SW 1271 (cell line): ENCODE measurements at places on chromosomes 12 and 14.

- no peak for DNase-seq
Measured at GRCh38 chr12:32566663-32567295, 112.3 kb upstream of the DNM1L start.

DNA sequence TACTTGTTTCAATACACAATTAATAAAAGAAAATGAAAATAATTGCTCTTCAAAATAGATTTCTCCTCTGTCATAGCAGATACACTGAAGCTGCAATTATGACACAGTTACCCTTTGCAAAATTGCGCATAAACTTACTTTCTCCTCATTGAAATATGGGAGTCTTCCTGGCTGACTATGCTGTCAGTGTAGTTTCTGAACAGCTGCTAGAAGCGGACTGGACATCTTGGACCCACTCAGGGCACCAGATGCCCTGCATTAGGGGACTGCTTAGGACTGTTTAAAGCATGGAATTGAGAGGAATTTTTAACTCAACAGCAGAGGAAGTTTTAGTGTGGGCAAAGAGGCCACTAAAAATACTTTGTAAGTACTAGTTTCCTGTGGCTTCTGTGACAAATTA lies 454.9 kb downstream of the ATP23 start:
- DNase-seq = no peak

GRCh38 chr14:22875003-22875747 lies 3.6 kb downstream of the LRP10 start:
- no peak for DNase-seq

GRCh38 chr12:30822385-30823155 lies 67.8 kb upstream of the CAPRIN2 start:
- no peak for DNase-seq

DNA sequence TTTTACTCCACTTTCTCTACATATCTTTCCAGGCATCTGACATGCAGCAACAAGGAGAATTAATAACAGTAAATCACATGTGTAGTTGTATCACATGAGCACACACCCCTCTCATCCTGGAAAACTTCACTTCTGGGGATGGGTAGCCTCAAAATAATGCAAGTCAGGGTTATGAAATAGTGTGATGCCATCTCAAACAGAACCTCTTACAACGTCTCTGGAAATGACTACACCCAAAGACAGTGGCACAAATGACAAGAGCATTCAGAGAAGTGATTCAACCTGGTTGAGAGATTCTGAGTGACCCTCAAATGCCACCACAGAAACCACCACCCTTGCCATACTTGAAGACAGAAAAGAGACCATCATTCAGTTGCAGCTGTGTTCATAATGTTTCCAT lies 2.8 kb downstream of the DIO2 start:
- no peak for DNase-seq

GRCh38 chr14:70448633-70449340 lies 3.2 kb upstream of the ADAM21 start:
- no peak for DNase-seq

- DNase-seq = no peak
Measured at GRCh38 chr12:22014783-22015144, 31.3 kb upstream of the CMAS start.

- no peak for DNase-seq
Measured at GRCh38 chr14:21978999-21979314, 305.3 kb upstream of the OR4E1 start.

GRCh38 chr14:64646103-64646502 lies 58.1 kb upstream of the PLEKHG3 start:
- no peak for DNase-seq

GRCh38 chr12:101719566-101719965 lies 19.7 kb downstream of the SYCP3 start:
- no peak for DNase-seq

GRCh38 chr14:57383125-57383745 lies 7.2 kb upstream of the NAA30 start:
- DNase-seq = no peak

DNA sequence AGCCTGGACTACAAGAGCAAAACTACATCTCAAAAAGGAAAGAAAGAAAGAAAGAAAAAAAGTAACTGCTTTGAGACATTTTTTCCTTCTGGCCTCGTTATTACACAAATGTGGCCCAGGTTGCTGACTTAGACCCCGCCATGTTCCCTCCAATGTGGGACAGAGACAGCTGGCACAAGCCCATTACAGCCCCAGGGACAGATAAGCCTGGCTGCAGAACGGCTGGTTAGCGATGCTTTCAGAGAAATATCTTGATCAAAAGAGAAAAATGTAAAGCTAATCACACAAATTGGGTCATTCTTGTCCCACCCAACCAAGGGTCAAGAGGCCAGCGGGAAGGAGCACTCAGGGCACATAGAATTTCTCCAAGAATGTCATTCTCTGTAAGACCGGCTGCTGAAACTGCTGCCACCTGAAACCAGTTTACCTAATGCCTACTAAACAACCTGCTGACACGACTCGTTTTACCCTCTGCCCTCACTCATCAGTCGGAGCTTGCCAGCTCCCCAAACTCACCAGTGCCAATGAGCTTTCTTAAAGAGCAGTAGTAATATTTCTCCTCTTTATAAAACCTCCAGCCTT lies 63.1 kb downstream of the TNFAIP2 start:
- no peak for DNase-seq

DNA sequence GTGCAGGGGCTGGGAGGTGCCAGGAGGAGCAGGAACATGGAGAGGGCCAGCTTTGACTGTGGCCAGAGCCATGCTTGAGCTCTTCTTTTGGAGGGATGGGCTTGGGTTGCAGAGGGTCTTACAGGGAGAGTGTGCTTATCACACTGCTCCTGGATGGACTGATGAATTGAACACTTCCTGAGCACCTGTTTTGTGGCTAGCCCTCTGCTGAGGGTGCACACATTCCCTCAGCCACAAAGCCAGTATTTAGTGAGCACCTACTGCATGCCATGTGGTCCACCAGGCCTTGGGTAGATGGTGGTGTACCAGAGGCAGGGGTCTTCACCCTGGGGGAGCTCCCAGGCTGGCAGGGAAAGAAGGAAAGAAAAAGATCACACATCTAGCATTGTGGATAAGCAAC lies 118.9 kb downstream of the SLC25A47 start:
- DNase-seq = no peak

DNA sequence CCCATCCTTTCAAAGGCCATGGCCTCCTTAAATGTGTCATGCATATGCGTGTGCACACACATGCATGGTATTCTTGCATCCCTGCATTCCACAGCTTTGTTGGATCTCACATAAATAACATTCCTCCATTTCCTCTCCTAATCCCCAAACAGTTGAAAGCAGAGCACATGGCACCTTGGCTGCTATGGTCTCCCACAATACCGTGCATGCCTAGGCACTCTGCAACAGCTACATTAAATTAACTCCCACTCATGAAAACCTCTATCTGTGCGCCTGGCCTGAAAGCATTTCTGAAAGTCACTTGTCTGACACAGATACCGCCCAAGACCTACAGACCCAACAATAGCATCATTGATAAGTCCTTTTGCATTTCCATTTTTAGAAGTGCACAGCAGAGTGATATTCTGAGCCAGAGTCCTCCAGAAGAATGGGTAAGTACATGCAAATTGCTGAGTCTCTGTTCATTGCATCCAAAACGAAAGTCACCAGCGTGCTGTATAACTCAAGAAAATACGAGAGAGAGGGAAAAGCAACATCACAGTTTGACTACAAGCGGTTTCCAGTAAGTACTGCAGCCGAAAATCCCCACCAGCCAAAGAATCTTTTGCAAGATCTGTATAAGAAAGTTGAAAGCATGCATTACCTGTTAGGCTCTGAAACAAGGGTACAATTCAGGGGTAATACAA lies 436 bp downstream of the ASB2 start:
- DNase-seq = no peak

- DNase-seq = no peak
Measured at GRCh38 chr14:36996133-36996856, 176.1 kb downstream of the SLC25A21 start.

GRCh38 chr12:97380440-97380839 lies 82.2 kb upstream of the RMST start:
- no peak for DNase-seq

- no peak for DNase-seq
Measured at GRCh38 chr12:53738406-53739213, 11.4 kb upstream of the CALCOCO1 start.

- no peak for DNase-seq
Measured at GRCh38 chr12:53160000-53160399, 20.5 kb upstream of the ZNF740 start.

DNA sequence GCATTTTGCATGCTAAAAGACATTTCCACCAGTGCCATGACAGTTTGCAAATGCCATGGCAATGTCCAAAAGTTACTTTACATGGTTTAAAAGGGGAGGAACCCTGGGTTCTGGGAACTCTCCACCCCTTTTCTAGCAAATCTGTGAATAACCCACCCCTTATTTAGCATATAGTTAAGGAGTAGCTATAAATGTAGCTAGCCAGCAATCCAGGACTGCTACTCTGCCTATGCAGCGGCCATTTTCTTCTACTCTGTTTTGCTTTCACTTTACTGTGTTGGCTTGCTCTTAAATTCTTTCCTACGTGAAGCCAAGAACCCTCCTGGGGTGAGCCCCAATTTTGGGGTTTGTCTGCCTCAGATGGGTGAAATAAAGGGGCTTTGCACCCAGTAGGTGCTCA lies 141.0 kb downstream of the PTPN11 start:
- DNase-seq = no peak

DNA sequence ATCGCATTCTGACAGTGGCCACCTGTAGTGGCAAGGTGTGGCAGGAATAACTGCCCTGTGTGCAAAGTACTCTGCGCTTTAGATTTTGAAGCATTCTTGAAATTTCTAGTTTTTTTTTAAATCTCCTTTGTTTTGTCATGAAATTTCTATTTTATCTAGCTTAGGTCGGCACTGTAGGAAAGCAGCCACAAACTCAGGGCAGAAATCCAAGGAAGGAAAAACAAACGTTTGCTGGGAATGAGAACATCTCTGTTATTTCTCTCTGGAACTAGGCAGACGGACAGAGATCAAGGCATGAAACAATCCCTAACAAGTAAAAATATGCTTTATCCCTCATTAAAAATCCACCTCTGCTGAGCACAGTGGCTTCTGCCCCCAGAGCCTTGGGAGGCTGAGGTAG lies 1.3 kb upstream of the NR2C1 start:
- DNase-seq = no peak

- DNase-seq = no peak
Measured at GRCh38 chr14:50619569-50620141, 48.5 kb downstream of the SAV1 start.

GRCh38 chr14:99689266-99690236 lies 5.5 kb downstream of the CYP46A1 start:
- no peak for DNase-seq

DNA sequence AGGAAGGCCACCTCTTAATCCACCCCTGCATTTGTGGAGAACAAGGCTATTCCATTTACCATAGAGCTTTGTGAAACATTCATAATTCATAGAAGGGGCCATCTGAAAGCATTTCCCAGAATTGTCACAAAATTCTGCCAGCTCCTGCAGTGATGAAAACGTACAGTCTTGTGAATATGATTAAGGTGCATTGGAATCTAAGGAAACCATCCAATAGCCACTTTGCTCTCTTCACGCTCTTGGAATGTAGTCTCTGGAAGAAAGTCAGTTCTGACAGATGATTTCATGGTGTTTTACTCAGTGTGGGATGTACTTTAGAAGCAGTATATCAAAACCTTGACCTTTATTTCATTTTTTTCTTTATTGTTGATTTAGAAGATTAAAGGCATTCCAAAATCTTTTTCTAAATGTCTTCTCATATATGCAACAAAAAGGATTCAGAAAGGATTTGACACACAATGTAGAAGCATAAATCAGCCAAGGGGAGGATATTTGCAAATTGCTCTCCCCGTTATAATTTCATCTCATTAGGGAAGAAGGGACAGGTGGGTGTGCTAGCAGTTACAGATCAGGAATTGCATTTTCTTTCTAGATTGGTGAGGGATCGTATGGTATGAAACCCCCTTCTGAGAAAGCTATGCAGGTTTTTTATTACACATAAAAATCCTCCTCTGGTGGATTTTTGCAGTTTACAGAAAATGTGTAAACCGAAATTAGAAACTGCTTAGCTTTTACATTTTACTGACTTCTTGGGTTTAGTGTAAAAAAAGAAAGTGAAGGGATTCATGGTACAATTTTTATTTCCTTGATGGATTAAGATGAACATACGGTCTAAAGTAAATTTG lies 390.2 kb downstream of the LRIG3 start:
- no peak for DNase-seq

DNA sequence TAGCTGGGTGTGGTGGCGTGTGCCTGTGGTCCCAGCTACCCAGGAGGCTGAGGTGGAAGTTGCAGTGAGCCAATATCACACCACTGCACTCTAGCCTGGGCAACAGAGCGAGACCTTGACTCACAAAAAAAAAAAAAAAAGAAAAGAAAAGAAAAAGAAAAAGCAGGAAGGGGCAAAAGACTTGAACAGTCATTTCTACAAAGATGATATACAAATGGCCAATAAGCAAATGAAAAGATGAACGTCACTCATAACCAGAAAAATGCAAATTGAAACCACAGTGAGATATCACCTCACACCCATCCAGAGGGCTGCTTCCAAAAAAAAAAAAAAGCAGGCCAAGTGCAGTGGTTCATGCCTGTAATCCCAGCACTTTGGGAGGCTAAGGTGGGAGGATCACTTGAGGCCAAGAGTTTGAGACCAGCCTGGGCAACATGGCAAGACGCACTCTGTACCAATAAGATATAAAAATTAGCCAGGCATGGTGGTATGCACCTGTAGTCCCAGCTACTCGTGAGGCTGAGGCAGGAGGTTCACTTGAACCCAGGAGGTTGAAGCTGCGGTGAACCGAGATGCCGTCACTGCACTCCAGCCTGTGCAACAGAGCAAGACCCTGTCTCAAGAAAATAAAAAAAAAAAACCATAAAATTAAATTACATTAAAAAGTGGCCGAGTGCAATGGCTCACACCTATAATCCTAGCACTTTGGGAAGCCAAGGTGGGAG lies 20.5 kb downstream of the UBC start:
- DNase-seq = no peak

DNA sequence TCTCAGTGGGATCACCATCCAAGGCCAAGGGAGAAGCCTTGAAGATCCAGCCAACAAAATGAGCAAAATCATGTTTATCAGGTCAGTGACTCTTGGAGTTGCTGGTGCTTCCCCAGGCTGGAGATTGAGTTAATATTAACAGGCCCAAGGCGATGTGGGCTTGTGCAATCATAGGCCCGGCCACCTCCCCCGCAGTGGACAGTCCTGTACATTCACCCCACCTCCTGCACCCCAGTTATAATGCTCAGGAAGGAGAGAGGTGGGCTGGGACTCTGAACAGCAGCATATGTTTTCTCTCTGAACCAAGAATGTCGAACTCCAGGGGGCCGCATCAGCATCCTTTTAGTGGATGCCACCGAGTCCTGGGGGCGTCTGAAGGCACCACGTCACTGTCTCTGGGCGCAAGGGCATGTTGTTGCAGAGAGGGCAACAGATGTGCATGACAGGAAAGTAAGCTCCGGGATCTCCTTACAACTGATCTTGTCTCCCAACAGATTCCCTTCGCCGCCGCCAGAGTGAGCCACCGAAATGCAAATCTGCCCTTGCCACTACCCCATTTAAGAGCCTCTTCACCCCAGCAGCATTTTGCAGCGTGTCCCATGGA lies 32.2 kb upstream of the SERPINA6 start:
- DNase-seq = no peak

- DNase-seq = no peak
Measured at GRCh38 chr12:93127582-93128331, 198.7 kb upstream of the EEA1 start.

GRCh38 chr12:124461851-124462623 lies 105.4 kb downstream of the NCOR2 start:
- no peak for DNase-seq

- DNase-seq = no peak
Measured at GRCh38 chr12:116060764-116061163, 216.7 kb downstream of the MED13L start.

- no peak for DNase-seq
Measured at GRCh38 chr12:101634724-101635123, 40.0 kb downstream of the MYBPC1 start.

GRCh38 chr12:42977451-42978230 lies 388.1 kb upstream of the PRICKLE1 start:
- DNase-seq = no peak
